NCI-H1417 treated with DMSO at 0.1 percent for 48 hours (cell line): ENCODE measurements at places on chromosomes 6 and 20.

DNA sequence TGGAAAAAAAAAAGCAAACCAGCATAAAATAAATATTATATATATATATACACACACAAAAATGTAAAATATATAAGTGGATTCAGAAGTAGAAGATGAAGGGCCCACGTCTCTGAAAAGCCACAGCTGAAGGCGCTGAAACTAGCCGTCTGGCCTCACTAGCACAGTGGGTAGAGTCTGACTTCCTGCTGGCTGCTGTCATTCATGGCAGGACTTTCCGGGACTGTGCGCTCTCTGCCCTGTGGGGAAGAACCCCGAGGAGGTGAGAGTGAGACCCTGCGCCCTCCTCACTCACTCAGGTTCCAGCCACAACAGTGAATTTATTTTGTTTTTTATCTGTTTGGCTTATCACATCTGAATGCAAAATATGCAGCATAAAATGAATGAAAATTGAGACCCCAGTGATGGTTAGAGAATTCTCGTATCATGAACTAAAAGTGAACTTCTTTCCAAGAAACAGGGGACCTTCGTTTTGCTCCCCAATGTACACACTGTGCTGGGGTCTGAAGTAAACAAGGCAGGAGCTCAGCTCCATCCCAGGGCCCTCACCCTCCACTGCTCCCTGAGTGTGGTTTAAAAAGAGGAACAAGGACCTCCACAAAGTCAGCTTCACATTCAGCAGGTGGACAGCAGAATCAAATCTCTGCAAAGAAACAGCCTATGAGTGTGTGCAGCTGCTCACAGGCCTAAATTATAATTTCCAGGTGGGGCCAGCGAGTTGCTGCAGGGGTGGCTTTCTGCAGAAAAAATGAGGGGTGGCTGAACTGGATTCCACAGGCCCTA, 1.3 kb upstream of the RAMACL start:
- DNase-seq: no peak

DNA sequence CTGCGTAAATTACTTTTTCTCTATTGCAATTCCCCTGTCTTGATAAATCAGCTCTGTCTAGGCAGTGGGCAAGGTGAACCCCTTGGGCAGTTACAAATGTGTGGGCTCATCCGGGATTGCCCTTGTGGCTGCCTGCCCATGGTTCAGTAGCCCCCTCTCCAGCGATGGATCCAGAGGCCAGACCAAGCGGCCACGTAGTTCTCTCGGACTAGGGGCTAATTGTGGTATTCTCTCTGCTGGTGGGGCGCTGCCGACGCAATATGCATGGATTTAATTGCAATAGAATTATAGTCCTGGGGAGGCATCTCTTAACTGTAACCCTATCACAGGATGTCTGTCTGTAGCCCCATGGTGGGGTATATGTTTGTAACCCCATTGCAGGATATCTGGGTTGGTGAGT, 64.3 kb upstream of the UNC93A start:
- no peak for DNase-seq

GRCh38 chr20:11849976-11850670, 67.6 kb upstream of the BTBD3 start:
- no peak for DNase-seq

GRCh38 chr6:53530346-53530745, 14.6 kb downstream of the GCLC start:
- DNase-seq: no peak

GRCh38 chr20:49559411-49560081, 8.4 kb downstream of the PTGIS start:
- DNase-seq: no peak

DNA sequence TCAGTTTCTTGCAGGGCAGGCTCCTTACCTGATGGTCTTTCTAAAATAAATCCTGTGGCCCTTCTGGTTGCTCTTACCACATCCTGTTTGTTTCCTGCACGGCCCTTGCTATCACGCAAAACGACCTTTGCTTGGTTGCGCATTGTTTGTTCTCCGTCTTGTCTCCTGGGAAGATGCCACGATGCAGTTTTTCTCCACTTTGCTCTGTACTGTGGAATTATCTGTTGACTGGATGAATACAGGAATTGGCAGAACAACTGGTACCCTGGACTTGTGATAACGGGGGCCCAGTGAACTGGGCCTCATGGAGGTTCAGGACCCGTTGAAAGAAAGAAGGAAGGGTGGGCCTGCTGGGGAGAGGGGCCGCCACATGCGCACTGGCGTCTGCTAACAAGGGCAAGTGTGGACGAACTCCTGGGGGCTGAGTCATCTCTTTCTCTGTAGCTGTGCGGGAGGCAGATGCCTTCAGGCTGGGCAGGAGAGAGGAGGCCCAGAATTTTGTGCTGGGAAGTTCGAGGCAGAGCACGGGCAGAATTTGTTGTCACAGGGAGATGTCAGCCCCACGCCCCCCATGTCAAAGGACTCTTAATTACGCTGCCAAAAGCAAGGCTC, 139.9 kb downstream of the BMP7 start:
- no peak for DNase-seq

- DNase-seq: no peak
Observed at GRCh38 chr20:2109425-2110210, 8.0 kb downstream of the STK35 start.

DNA sequence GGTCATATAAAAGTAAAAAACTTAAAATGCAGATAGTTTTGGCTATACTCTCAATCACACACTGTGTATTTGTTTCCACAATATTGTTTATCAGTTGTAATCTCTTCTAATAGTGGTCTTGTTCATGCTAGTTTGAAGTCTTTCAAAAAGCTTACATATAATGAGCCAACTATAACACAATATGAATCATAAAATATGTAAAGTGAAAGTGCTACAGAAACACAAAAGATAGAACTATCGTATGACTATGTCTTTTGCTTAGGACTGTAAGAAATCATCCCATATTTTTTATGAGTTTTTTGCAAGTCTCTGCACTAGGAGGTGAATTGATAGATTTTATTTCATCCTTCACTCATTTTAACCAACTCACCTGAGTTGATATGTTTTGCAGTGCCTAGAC, 136.0 kb downstream of the MMUT start:
- DNase-seq: no peak

DNA sequence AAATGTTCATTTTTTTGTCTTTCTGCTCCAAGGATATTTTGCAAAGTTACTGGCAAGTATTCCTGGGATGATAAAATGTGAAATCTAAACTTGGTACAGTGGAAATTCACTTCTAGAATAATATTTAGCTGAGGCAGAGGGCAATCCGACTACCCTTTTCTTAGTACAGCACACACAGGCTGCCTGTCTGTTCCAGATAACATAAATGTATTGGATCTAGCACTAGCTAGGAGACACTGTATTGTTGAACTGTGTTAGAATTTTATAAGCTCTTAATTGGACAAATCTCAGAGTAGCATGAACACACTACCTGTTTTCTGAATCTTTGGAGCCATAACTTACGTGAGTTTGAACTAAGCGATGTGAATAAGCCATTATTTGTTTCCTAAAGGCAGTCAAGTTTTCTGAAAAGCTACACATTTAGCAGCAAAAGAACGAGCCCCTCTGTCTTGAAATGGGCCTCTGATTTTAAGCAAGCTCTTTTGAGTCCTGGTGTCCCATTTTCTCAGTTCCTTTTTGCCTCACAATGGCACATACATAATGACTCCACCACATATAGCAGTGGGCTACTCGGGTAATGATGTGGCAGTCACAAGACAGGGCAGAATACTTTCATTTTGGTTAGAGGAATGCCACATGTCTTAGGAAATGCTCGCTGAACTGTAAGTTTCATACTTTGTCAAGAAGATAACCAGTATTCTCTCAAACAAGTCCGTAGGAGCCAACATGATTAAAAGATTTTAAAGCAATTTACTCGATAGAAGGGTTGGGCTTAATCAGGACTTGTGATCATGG, 116.5 kb upstream of the ESR1 start:
- no peak for DNase-seq
